ENCODE measurements at places on chromosomes 11 and 22.

DNA sequence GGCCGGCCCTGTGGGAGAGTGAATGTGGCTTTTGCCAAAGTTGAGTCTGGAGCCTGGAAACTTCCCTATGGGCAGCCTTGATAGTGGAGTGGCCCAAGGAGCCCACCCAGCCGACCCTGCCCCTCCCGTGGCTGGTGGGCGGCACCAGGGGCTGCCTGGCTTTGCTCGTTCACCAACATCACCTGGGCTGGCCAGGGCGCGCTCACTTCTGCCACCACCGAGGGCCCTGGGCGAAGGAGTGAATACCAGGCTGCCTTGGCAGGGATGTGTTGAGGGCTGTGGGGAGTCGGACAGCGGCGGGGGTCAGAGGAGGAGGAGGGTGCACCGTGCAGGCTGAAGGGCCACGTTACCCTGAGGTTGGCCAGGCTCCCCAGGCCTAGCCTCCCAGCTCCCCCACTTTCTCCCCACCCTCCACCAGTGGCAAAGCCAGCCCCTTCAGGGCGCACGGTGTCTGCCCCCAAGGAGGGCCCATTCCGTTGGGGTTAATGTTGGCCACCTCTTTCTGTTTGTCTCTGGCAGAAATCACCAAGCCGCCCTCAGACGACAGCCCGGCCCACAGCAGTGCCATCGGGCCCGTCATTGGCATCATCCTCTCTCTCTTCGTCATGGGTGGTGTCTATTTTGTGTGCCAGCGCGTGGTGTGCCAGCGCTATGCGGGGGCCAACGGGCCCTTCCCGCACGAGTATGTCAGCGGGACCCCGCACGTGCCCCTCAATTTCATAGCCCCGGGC is 22.5 kb upstream of the PPP6R3 start:
- DNase-seq: no peak

DNA sequence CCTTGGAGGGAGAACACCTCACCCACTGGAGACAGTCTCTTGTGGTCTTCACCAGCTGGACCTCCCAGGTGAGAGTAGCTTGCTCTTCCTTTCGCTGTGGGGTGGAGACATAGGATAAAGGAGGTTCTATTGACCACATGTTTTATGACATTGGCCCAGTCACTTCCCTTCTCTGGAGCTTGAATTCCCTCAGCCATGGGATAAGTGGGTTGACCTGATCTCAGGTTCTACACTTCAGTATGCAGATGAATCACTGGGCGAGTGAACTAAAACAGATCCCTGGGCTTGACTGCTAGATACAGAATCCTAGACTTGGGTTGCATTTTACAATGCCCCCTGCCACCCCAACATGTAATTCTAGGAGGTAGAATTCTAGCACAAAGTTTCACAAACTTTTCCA is 54.8 kb upstream of the PRSS23 start:
- no peak for DNase-seq

DNA sequence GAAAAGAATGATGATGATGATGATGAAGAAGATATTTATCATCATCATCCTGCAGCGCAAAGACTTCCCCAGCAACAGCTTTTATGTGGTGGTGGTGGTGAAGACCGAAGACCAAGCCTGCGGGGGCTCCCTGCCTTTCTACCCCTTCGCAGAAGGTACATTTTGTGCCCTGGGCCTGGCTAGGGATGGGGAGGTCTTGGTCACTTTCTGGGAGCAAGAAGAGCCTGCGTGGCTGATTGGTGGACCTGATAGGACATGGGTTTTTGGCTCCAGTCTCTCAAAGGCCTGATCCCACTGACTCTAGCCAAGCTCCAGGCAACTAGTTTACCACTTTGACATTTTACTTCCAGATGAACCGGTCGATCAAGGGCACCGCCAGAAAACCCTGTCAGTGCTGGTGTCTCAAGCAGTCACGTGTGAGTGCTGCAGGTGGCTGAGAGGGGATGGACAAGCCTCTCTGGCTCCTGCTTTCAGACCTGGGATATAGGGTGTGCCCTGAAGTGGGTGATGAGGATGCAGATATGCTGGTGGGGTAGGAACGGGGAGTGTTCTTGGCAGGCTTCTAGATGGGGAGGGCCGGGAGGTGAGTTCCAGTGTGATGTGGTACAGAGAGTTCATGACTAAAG is 5.3 kb downstream of the SIDT2 start:
- DNase-seq: no peak

DNA sequence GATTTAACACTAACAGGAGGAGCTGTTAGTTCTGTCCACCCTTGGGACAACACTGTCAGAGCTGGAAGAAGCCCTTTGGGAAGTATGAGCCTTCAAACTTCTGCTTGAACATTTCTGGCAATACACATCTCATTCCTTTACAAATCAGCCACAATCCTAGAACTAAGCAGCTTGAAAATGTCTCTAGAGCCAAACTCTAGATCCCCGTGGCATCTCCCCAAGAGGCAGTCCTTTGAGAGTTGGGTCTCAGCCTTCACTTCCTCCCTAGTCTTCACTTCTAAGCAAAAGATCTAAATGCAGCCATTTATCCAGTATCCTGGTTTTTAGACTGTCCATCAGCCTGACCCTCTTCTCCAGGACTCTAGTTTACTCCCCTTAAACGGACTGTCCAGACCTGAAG is 26.9 kb downstream of the ARFGAP2 start:
- DNase-seq: no peak

DNA sequence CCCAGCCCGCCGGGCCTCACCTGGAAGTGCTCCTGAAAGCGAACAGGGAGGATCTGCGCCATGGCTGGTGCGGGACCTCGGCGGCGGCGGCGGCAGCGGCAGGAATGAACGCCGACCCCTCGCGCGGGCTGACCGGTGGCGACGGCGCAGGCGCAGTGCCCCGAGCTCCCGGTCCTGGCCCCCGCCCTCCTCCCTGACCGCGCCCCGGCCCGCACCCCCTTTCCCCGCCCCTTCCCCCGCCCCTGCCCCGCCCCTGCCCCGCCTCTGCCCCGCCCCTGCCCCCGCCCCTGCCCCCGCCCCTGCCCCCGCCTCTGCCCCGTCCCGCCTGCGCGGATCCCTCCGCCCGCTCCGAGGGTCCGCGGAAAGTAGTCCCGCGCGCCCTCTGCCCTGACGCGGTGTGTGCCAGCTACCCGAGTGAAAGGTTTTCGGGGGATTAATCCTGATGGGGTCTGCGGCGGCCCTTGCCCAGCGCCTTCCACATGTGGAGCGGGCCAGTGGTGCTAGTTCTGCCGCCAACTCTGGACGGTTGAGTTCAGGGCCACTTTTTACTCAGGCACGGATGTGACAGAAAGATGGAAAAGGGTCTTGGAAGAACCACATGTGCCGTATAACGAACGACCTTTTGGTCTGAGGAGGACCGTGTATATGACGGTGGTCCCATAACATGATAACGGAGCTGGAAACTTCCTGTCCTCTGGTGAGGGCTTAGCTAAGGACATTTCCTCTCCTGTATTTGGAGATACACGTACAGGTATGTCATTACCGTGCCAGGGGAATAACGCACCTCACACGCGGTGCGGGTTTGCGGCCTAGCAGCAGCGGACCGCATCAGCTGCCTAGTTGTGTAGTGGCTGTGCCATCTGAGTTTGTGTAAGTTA is at the start of gene CLTCL1:
Gene CLTCL1, minus strand, starts transcription at position 140 of the 878 bp plus-strand sequence. Its CDS starts 78 bp downstream, at position 62.
- DNase-seq: peak; percentile 60

- DNase-seq: no peak
Measured at GRCh38 chr11:36364551-36365325, 68.7 kb downstream of the PRR5L start.

- no peak for DNase-seq
Measured at GRCh38 chr11:13767471-13767870, 99.0 kb downstream of the FAR1 start.

Data from activated naive CD4-positive, alpha-beta T cell treated with anti-CD3 and anti-CD28 coated beads, Interleukin-2, amount 50 U/mL, for 16 hours (primary cell).